ENCODE measurements at places on chromosomes 3 and 15.

DNA sequence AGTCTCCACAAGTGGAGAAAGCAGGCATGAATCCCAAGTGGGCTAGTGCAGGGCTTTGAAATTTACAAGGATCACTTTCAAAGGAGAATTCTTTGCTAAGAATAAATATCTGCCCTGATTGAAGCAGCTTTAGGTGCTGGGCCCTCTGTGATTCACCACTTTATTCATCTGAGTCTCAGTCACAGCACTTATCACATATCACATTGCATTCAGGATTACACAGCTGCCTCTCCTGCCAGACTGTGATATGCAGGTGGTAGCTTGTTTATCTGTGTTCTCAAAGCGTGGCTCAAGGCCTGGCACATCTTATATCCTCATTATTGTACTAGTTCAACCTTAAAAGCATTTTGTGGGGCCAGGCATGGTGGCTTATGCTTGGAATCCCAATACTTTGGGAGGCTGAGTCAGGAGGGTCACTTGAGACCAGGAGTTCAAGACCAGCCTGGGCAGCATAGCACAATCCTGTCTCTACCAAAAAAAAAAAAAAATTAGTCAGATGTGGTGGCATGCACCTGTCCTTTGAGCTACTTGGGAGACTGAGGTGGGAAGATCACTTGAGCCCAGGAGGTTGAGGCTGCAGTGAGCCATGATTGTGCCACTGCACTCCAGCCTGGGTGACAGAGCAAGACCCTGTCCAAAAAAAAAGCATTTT is 156.9 kb upstream of the EIF1B start:
- no peak for DNase-seq

DNA sequence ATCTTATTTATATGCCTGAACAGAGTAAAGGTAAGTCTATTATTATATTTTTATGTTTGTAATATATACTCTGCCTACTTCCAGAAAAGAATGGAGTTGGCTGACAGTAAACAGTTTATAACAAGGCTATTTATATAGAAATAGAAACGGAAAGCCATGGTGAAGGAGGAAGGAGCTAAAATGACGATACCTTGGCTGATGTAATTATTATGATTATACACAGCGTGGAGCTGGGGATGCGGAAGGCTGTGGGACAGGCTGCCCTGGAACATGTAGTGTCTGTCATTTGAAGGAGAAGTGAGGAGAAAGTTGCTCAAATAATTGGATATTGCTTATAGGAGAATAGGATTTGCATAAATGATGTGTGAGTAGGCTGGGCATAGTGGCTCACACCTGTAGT is 37.8 kb downstream of the CEMIP start:
- DNase-seq, result no peak

GRCh38 chr3:85781806-85782205 is 823.0 kb downstream of the CADM2 start:
- DNase-seq, result no peak

DNA sequence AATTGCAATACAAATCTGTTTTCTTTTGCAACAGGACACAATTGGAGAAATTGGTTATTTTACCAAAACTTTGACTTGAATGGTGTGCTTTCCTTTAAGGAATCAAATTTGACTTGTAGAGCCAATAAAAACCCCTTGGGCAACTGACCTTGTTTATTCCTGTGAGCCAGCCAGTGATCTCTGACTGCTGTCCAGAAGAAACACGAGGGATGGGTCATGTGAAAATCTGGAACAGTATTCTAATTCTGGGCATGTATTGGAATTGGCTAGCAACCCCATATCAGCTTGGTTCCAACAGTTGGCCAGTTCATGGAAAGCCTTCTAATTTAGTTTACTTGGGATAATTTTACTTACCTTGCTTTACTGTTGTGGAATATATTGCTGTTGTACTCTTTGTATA is 19.1 kb upstream of the HHATL start:
- no peak for DNase-seq

- no peak for DNase-seq
Measured at GRCh38 chr3:195693428-195694216, 27.2 kb upstream of the MUC20 start.

GRCh38 chr15:31605467-31605931 is 278.9 kb downstream of the KLF13 start:
- DNase-seq, result no peak

Measured in GM19239 (cell line).